Lower leg skin (tissue), 4 donors: ENCODE measurements at places on chromosomes 11 and 22.

GRCh38 chr11:44275241-44275640 is 34.7 kb downstream of the ALX4 start:
- peak; percentile 61 for DNase-seq

DNA sequence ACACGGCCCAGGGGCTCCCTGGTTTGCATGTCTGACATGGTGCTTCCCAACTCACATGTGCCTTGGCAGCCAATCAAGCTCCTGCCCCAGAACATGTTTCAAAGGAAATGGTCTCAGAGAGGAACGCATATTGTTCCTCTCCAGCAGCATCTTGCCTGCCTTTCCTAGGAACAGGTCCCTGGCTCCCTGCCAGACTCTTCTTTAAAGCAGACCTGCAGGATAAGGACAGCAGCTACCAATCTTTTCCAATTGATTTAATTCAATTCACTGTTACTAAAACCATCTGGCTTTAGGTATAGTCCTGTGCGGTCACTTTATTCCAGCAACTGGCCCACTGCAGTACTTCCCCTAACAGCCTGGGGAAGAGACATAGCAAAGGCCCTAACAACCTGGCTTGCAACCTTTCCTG is 79.9 kb downstream of the AMBRA1 start:
- peak; percentile 60 for DNase-seq

DNA sequence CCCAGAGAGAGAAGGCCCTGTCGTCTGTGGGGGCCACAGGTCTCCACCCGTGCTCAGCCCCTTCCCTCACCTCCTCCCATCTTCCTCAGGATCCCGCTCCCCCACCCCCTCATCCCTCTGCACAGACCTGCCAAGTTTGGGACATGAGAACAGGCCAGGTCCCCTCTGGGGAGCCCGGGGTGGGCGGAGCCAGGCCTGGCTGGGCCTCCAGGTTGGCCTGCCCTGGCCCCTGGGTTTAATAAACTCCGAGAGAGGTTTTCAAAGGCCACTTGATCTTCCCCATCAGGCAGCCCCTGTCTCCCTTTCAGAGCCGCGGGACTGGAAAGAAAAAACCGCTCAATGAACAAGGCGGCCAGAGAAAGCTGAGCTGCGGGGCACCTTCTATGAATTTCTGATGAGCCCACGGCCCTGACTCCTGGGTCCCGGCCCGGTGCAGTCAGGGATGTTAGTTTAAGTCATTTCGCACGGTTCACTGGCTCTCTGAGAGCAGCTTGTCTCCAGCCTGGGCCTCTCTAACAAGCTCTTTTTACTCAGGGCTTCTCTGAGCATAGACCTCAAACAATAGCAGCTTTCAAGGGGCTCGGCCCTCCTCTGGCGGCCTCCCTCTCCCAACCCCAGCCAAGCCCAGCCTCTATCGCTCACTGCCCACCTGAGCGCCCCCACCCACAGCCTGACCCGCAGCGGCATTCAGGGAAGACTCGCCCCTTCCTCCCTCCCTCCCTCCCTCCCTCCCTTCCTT is 64.8 kb downstream of the RPUSD4 start:
- no peak for DNase-seq

GRCh38 chr11:12389676-12390657 is 12.6 kb downstream of the PARVA start:
- no peak for DNase-seq

GRCh38 chr11:111601636-111601978 is 642 bp upstream of the SIK2 start:
- no peak for DNase-seq

DNA sequence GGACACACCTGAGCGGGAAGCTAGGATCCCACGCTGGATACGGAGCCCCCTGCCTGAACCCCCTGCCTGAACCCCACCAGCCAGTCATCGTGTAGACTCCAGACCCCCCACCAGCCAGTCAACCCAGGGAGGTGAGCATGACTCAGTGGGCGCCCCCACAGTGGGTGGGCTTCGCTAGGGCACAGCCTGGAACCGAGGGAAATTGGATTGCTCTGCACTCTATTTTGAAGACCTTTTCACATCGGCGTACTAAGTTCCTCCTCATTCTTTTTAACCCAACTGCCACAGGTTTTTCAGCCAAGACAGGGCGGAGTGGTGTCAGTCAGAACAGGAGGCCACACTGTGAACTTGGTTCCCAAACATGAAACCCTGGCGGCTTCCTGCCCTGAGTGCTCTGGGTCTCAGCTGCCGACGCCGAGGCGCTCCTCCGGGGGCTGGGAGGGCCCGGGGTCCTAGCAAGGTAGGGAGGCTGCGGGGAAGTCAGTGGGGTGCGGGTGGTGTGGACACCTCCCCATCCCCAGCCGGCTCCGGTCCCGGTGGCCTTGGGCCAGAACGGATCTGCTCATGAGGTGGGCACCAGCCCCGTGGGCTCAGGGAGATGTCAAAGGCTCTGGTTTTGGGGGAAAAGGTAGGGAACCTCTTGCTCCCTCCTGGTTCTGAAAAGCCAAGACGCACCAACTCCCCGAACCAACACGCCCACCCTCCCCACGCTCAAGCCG is 57.0 kb downstream of the BRD1 start:
- DNase-seq = no peak

- DNase-seq = peak; percentile 76
These were observed 30.4 kb downstream of the ADAMTS15 start for GRCh38 chr11:130478881-130479280.

- DNase-seq = no peak
These were observed 537.9 kb upstream of the CADM1 start for GRCh38 chr11:116042146-116042545.

GRCh38 chr11:8363921-8364320 is 100.2 kb upstream of the LMO1 start:
- DNase-seq = no peak

DNA sequence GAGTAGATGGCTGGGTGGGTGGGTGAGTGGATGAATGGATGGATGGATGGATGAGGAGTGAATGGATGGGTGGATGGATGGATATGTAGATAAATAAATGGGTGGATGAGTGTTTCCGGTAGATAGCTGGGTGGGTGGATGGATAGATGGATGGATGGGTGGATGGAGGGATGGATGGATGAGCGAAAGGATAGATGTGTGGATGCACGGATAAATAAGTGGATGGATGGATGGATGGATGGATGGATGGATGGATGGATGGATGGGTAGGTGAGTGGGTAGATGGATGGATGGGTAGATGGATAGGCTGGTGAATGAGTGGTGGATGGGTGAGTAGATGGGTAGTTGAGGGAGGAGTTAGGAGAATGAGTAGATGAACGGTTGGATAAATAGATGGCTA is 349.3 kb downstream of the MN1 start:
- no peak for DNase-seq

DNA sequence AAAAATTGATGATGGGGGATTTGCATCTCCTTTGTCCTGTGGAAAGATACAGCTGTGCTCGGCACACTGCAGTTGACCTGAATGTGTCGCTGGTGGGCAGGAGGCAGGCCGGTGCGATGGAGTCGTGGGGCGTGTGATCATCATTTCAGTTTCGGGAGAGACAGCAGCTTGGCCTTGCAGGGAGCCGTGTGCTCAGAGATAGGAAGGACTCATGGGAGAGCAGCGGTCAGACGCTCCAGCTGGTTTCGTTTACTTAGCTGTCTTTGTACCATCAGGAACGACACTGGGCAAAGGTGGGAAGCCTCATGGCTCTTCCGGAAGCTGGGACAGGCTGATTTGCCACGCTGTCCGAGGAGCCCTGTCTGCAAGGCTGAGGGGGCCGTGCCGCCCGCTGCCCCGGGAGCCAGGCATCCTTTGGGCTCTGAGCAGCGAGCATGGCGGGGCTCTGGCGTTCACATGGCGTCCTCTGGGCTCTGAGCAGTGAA is 32.7 kb downstream of the GRAMD4 start:
- DNase-seq = no peak

- no peak for DNase-seq
These were observed 181.9 kb downstream of the CEP164 start for GRCh38 chr11:117509543-117509942.

DNA sequence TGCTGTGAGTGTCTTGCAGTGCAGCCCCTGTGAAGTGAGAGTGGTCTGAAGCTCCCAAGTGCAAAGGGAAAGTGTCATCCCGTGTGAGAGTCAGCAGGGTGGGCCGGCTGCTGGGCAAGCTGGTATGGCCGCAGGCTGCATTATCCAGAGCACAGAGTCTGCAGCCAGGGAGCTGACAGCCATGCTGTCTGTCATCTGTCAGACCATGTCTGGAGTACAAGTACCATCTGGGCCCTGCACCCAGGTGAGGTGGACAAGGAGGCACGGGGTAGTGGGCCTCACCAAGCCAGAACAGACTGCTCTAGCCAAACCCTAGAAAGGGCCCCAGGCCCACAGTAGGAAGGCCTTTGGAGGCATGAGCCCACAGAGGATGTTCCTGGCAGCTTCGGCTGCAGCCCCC is 20.2 kb downstream of the LMO1 start:
- DNase-seq = no peak

DNA sequence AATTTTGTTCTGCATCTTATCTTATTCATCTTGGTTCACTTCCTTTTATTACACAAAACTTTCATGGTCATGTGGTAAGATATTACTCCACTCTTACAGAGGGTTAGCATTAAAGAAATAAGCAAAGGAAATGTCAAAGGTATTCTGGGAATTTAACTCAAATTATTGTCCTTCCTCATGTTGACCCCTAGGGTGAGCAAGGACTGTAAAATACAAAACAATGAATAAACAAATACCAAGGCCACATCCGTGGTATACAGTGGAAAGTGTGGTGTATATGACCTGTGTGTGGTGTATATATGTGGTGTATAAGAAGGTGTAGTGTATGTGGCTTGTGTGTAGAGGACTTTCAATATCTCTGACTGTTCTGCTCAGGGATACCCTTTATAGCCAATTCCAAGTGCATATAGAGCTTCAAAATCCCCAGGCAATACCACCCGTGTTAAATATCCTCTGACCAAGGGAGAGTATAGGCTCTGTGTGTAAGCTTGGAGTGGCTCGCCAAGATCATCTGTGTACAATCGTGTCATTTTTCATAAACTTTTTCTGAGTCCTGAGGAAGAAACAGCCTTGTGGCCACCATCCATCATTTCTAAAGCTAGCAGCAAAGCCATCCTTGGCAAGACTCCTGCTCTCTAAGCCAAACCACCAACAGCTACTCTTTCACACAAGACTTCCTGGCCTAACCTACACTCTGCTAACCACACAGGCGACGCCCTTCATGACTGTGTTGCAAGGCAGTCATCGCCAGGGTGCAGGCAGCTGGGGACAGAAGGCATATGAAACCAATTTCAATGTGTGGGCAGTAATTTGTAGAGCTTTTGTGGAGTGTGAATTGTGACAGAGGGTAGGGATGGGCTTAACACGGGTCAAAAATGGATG is 548.0 kb downstream of the ETS1 start:
- DNase-seq = peak; percentile 91

DNA sequence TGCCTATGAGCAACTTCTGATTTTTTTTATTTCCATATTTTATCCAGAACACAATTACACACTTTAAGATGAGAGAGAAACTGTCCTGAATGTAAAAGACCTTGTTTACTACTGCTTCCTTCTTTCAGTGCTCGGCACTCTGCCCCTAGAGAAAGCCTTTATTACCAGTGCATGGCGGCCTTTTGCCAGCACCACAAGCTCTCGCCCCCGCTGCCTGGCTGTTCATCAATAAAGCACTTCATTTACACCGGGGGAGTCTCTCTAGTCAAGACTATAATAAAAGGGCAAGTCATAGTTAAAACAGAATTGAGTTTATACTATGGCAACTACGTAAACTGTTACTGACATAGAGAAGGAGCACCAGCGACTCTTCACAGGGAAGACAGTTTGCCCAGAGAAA is 259.5 kb downstream of the CADM1 start:
- no peak for DNase-seq

GRCh38 chr11:78031629-78032028 is 8.6 kb upstream of the KCTD14 start:
- DNase-seq = no peak

GRCh38 chr22:38973289-38974169 is 8.6 kb upstream of the APOBEC3B start:
- no peak for DNase-seq

DNA sequence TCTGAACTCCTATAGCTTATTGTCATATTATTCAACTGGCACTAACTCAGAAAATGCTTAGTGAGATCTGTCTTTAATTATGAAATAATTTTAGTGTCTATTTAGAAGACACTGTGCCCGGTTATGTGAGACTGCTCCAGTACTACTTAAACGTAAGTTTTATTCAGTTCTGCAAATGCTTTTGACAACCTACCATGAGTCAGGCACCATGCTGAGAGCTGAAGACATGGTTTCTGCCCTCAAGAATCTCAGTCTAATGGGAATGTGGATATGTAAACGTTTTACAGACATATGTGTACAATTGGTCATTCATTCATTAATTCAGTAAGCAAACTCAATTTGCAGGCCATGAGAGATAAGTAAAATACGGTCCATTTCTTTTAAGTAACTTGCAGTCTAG is 40.0 kb downstream of the DCUN1D5 start:
- DNase-seq = no peak

DNA sequence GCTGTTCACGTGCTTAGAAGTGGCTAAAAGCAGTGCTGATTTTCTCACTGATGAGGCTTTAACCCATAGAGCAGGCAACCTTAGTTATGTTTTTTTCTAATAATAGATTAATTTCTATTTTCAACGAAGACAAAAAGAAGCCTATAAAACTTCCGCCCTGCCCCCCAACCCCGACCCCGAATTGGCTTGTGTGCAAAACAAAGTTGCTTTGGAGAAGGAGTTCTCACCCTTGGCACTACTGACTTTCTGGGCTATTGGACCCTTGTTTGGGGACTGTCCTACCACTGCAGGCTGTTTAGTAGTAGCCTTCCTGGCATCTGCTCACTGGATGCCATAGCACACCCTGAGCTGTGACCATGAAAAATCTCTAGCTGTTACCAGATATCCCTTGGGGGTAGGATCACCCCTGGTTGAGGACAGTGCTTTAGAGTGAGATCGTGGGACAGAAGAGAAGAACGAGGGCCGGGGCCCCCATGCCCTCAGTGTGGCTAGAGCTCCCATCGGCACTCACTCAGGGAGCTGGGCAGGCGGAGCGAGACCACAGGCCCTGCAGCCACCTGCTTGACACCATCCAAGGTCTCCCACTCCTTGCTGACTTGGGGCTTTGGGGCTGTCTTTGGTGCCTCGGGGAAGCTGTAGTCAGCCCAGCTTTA is 16.9 kb downstream of the SLC37A2 start:
- DNase-seq = peak; percentile 71

- DNase-seq = no peak
These were observed 908.6 kb downstream of the NTM start for GRCh38 chr11:132278801-132279574.

DNA sequence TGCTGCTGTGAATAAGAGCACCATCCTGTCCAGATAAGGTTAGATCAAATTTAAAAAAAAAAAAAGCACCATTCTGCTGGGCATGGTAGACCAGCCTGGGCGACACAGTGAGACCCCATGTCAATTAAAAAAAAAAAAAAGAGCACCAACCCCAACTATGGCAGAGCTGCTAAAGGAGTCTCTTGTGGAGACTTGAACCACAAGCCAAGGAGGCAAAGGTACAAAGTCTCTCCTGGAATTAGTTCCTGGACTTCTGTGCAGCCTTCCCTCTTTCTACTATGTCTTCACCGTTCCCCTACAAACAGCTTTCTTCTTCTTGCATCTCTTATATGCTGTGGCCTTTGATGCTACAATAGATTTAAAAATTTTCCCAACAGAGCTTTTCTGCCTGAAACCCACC is 1.3 kb downstream of the PIK3C2A start:
- DNase-seq = no peak
